Activated CD8-positive, alpha-beta memory T cell treated with anti-CD3 and anti-CD28 coated beads for 36 hours (primary cell): ENCODE measurements at places on chromosomes 1 and 21. TPM values are rescaled to one million over a fixed set of nuclear protein-coding genes. Genes with fewer than 3 reads are reported as not detected.

RNU1-3 gene
- total RNA-seq, result 907 TPM

COQ8A gene
- 30.4 TPM for total RNA-seq

ZNF683 gene
- 1.6 TPM for total RNA-seq

IPP gene
- total RNA-seq, result 16.6 TPM

KIF14 gene
- total RNA-seq, result 12.4 TPM
